Muscle of back (tissue), 13 donors: ENCODE measurements at places on chromosomes 5 and 9.

- DNase-seq = no peak
Observed at GRCh38 chr5:154528005-154528594, 50.1 kb upstream of the HAND1 start.

DNA sequence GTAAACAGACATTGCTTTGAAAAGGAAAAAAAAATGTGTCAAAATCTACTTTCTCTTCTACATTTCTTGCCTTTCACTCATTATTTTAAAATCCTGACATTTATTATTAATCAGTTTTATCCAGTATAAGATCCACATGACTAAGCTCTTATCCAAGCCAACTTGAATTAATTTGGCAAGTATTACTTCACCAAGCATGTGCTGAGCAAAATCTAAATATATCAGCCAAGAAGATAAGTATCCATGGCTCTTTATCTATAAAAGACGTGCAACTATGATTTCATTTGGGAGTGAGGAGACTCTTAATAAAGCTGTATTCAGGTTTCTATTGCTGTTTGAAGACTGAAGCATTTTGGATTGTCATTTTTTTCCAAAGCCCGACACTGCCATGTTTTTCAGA lies 221.3 kb downstream of the TRIM36 start:
- DNase-seq = no peak

DNA sequence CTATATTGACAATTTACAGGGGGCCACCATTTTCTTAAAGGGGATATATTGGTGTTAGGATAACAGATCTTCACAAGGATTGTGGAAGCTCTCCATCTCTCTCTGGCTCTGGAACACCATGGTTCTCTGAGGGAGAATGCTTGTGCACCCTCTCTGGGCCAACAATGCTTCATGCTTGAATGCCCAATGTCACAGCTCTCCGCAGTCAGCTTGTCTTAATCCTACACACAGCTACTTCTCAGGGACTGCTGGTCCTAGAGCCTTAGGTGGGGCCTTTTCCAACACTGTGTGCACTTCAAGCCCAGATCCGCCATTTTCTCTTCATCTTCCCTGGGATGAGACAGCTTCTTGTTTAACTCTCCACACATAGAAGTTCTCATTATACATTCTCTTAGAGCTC lies 6.9 kb upstream of the PDLIM4 start:
- DNase-seq = no peak

DNA sequence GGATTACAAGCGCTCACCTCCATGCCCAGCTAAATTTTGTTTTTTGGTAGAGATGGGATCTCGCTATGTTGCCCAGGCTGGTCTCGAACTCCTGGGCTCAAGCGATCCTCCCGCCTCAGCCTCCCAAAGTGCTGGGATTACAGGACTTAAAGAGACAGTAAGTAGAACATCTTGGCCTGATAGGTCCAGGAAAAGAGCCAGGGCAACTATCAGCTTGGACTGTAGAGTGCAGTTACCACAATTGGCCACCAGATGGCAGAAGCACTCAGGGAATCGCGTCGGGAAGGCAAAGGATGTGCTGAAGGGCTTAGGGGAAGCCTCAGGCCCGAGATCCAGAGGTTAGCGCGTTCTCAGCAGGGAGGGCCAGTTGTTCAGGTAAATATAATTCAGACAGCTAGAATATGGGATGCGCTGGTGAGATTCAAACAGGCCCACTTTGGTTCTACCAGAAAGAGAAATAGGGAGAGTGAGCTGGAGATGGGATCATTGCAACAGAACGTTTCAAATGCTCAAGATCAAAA lies 21.5 kb downstream of the C9orf57 start:
- peak; percentile 91 for DNase-seq

DNA sequence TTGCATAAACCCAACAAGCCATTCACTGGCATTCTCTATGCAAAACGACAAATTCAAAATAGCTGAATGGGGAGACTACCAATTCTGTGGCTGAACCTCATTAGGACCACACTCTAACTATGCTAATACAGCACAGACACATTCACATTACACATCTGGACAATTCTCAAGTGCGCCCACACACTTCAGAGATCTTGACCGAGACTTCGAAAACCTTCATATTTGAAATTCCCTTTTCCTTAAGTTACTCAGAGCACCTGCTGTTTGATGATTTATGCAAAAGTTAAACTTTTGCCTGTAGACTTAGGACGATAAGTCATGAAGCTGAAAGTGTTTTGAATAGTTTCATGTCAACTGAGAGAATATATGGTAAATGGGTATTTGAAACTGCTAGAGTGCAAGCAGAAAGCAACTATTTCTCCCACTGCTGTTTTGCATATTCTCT lies 111.9 kb downstream of the FBN2 start:
- no peak for DNase-seq

- no peak for DNase-seq
Observed at GRCh38 chr5:148003226-148003625, 60.6 kb upstream of the SPINK5 start.

- peak; percentile 80 for DNase-seq
Observed at GRCh38 chr5:128905568-128906110, 59.6 kb upstream of the SLC27A6 start.

DNA sequence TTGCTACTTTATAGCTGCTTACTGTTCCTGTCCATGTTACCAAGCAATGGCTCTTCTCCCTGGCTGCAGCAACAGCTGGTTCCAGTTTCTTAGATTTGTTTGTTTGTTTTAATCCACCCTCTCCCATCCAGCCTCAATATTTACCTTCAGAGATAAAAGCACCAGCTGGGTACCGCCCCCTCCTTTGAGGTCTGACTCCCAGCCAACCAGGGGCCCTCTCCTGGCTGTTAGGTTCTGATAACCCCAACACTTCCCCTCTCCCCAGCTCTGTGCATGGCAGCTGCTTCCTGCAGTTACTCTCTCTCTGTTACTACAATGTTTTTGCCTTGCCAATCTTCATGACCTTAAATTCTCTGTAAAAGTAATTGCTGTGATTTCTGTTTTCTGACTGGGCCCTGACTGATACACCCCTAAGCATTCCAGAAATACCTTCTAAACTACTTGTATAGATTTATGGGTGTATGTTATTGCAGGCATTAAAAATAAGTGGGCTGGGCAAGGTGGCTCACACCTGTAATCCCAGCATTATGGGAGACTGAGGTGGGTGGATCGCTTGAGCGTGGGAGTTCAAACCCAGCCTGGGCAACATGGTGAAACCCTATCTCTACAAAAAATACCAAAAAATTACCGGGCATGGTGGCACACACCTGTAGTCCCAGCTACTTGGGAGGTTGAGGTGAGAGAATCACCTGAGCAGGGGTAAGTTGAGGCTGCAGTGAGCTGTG lies 2.6 kb upstream of the GCNT1 start:
- peak; percentile 20 for DNase-seq

- DNase-seq = no peak
Observed at GRCh38 chr5:74237571-74238145, 402.9 kb downstream of the ENC1 start.

DNA sequence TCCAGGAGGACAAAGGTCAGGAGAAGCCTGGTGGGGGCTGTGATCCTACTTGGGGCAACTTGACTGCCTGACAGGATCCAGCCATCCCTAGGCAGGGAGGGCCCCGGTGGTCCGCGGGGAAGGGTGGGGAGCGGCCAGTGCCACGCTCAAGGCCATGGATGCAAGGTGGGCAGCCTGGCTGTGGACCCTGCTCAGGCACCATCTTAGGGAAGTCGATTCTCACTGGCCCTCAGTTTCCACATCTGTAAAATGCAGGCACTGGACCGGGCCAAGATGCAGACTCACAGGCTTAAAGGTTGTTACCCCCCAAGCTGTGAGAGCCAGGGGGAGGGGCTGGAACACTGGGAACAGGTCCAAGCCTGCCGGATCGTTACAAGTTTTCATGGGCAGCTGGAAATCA lies 8.7 kb upstream of the DOLPP1 start:
- DNase-seq = no peak

DNA sequence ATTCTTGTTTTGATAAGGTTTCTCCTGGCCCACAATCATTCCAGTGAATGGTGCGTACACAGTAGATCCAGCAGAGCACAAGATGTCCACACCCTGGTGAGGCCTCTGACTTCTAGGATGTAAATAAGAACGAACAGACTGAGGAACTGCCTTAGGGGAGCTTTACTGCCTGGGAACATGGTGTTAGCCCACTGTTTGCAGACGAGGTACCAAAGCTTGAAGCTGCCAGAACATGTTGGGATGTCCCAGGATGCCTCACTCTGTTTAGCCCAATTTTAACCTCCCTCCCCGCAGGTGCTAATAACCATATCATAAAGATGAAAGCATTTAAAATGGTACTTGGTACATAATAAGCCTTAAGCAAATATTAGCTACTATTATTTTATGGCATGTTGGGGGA lies 3.5 kb downstream of the LECT2 start:
- DNase-seq = no peak

GRCh38 chr5:115656404-115656803 lies 30.6 kb upstream of the TMED7 start:
- no peak for DNase-seq

GRCh38 chr9:127248241-127248640 lies 16.3 kb upstream of the GARNL3 start:
- DNase-seq = no peak

DNA sequence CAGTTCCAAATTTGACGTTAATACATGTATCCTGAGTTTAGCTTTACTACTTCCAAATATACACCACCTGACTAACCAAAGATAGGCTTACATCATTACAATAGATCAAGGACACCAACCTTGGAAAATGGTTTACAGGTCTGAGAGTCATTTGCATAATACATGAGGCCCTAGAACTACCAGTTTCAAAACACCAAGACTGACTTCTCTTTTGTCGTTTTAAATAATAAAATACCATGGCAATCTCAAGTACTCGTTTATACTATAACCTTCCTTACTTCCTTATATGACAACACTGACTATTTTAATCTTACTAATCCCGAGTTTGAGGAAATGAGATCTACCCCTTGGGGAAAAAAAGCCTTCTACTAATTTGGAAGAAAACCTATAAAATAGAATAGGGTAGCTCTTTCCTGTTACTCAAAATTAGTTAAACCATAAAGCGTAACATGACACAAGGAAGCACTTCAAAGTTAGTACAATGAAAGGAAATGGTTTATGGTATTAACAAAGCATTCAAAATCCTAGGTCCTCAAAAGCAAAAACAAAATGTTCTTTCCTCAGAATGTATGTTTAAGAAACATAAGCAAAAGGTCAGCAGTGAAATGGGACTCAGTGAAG lies 42.1 kb downstream of the UBQLN1 start:
- DNase-seq = no peak

DNA sequence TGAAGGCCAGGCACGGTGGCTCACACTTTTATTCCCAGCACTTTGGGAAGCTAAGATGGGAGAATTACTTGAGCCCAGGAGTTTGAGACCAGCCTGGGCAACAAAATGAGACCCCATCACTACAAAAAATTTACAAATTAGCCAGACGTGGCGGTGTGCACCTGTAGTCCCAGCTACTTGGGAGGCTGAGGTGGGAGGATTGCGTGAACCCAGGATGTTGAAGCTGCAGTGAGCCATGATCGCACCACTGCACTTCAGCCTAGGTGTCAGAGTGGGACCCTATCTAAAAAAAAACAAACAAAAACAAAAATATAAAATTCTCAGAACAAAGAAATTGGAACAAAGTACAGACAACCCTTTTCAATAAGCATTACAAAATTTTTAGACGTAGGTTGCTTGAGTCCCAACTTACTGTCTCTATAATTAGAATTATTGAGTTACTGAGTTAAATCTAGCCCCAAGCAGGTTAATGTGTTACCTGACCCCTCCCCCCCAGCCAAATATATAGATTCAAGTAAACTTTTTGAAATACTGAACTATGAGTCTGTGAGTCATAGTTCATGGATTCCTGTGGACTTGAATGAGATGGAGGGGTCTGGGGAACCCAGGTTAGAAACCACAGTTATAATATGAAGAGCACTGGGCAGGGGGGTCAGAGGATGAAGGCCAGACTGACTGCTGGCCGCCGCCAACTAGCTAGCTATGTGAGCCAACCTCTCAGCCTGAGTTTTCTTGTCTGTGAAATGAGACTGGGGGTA lies 173.1 kb downstream of the AOPEP start:
- DNase-seq = no peak

DNA sequence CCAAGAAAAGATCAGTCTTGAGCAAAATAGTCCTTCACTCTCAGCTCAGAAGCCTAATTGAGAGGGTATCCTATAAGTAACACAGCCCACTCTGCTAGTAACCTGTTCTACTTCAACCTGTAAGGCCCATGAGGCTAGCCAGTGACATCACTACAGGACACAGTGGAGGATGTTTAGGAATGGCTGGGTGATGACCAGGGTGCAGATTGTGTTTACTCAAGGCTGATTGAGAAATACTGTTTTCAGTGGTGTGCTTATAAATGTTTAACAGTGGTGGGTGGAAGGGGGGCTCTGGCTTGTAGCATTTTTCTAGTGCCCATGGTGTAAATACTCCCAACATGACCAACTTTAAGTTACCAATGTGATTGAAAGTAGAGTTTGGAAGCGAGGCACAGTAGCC lies 159.8 kb upstream of the CCDC152 start:
- DNase-seq = no peak
